ENCODE measurements at places on chromosomes 3 and 15.

DNA sequence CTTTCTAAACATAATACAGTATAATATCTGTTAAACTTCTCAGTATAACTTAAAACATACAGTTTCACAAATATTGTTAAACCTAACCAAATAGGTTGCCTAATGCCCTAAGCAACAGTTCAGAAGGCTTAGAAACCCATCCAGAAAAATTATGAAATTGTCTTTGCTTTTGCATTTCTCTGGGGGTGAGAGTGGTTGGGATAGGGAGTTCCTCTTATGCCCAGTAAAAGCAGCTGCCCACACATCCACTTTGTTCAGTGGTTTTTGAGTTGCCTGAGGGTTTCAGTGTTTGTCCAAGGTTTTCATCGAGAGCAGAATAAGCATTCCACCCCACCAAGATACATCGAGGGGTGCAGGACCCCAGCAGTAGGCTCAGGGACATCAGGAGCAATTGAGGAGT is 179.4 kb downstream of the CDIN1 start:
- H3K4me1 ChIP-seq, result no peaks in the 10 kb centered on the region
- H3K27me3 ChIP-seq, result no peaks in the 10 kb centered on the region
- no peak for DNase-seq
- no peak overlapping the region for H3K27ac ChIP-seq

DNA sequence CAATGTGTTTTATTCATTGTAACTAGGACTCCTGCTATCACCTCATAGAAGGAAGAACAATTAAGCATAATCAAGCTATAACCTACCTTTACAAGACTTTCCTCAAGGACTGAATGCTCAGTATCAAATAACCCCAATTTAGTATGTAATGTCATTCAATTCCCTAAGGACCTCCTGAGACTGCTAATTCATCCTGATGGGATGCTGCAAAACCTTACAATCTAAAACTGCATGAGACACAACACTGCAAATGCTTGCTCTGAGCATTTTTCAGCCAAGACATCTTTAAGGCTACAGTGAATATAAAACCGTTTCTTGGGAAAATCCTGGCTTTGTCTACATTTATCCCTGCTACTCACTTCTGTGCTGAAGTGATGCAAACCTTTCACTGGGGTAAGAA is 69.9 kb downstream of the RYK start:
- no peak overlapping the region for H3K4me3 ChIP-seq
- H3K27ac ChIP-seq, result no peak overlapping the region
- H3K27me3 ChIP-seq, result no peaks in the 10 kb centered on the region
- no peaks in the 10 kb centered on the region for H3K4me1 ChIP-seq
- peaks cover 16% of the 10 kb centered on the region for H3K36me3 ChIP-seq
- no peak for DNase-seq

DNA sequence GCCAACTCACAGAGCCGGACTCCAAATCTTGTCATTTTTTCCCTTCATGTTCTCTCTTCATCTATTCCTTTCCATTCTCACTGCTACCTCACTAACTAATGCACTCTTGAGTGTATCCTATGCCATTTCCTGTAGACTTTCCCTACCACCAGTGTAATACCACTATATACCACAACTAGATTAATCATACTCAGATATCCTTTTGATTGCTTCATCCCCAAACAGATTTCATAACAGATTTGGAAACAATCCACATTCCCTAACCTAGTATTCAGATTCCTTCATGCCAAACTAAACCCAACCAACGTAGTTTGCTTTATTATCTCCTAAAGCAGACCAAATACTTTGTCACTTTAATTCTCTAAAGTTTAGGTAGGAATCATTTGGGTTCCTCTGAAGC is 2.6 kb upstream of the PLOD2 start:
- H3K4me1 ChIP-seq, result no peaks in the 10 kb centered on the region
- H3K4me3 ChIP-seq, result no peak overlapping the region
- no peaks in the 10 kb centered on the region for H3K36me3 ChIP-seq
- H3K27ac ChIP-seq, result no peak overlapping the region

GRCh38 chr3:125528920-125529319 is 8.9 kb upstream of the SNX4 start:
- H3K27me3 ChIP-seq, result no peaks in the 10 kb centered on the region
- H3K27ac ChIP-seq, result no peak overlapping the region
- no peak overlapping the region for H3K4me3 ChIP-seq
- H3K36me3 ChIP-seq, result peaks cover 14% of the 10 kb centered on the region
- no peak for DNase-seq
- H3K4me1 ChIP-seq, result no peaks in the 10 kb centered on the region

DNA sequence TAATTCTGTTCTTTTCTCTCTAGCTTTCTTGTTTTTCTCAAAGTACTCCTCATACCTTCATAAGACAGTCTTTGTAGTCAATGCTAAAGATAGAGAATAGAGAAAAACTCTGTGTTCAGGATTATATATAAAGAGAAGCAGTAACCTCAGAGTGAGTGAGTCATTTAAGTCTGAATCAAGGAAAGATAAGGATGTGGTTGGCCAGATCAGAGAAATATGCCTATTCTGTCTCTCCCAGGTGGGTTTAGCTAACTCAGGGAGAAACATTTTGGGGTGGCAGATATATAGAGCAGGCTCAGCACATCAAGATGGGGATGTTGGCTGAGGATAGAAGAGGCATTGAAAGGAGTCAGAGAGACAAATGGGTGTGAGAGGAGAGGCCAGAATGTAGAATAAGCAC is 31.4 kb downstream of the GTF2E1 start:
- H3K27me3 ChIP-seq, result no peaks in the 10 kb centered on the region
- H3K4me1 ChIP-seq, result peaks cover 11% of the 10 kb centered on the region
- H3K27ac ChIP-seq, result no peak overlapping the region
- H3K36me3 ChIP-seq, result no peaks in the 10 kb centered on the region
- H3K4me3 ChIP-seq, result no peak overlapping the region
- no peak for DNase-seq

DNA sequence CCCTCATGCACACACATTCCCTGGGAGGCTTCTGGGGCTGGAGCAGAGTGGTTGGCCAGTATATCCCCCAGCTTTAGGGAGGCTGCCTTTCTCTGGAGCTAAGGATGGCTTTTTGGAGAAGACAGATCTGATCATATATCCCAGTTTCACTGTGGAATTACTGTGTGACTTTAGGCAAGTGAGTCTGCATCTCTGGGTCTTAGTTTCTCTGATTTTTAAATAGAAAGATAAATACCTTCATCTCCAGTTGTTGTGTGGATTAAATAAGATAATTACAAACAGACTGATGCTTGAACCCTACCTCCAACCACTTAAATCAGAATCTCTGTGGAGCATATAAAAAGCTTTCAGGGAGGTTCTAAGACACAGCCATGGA is 11.1 kb upstream of the WNT7A start:
- no peak for DNase-seq
- no peaks in the 10 kb centered on the region for H3K27me3 ChIP-seq
- peaks cover 20% of the 10 kb centered on the region for H3K4me1 ChIP-seq
- H3K36me3 ChIP-seq, result peaks cover 4% of the 10 kb centered on the region
- H3K4me3 ChIP-seq, result peak overlapping the region; percentile 58
- peak overlapping the region; percentile 70 for H3K27ac ChIP-seq

DNA sequence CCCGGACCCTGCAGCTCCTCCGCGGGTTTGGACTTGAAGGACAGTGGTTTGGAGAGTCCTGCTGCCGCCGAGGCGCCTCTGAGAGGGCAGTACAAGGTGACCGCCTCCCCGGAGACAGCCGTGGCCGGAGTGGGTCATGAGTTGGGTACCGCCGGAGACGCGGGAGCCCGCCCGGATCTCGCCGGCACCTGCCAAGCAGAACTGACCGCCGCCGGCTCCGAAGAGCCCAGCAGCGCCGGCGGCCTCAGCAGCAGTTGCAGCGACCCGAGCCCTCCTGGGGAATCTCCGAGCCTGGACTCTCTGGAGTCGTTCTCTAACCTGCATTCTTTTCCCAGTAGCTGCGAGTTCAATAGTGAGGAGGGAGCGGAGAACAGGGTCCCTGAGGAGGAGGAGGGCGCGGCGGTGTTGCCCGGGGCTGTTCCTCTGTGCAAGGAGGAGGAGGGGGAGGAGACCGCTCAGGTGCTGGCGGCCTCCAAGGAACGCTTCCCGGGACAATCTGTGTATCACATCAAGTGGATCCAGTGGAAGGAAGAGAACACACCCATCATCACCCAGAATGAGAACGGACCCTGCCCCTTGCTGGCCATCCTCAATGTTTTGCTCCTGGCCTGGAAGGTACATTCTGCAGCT is 634 bp downstream of the MINDY2 start:
- H3K4me1 ChIP-seq, result no peaks in the 10 kb centered on the region
- H3K36me3 ChIP-seq, result peaks cover 9% of the 10 kb centered on the region
- no peak overlapping the region for H3K4me3 ChIP-seq
- peak overlapping the region; percentile 86 for H3K27ac ChIP-seq
- no peak for DNase-seq

- H3K27ac ChIP-seq, result no peak overlapping the region
- no peak overlapping the region for H3K4me3 ChIP-seq
- peaks cover 1% of the 10 kb centered on the region for H3K36me3 ChIP-seq
- no peaks in the 10 kb centered on the region for H3K4me1 ChIP-seq
- DNase-seq, result no peak
These were observed 120.9 kb downstream of the NEDD4 start for GRCh38 chr15:55872471-55872870.

GRCh38 chr3:159186581-159186980 is 384.7 kb downstream of the MFSD1 start:
- no peak overlapping the region for H3K27ac ChIP-seq
- DNase-seq, result no peak
- no peaks in the 10 kb centered on the region for H3K36me3 ChIP-seq
- no peaks in the 10 kb centered on the region for H3K27me3 ChIP-seq
- no peak overlapping the region for H3K4me3 ChIP-seq

DNA sequence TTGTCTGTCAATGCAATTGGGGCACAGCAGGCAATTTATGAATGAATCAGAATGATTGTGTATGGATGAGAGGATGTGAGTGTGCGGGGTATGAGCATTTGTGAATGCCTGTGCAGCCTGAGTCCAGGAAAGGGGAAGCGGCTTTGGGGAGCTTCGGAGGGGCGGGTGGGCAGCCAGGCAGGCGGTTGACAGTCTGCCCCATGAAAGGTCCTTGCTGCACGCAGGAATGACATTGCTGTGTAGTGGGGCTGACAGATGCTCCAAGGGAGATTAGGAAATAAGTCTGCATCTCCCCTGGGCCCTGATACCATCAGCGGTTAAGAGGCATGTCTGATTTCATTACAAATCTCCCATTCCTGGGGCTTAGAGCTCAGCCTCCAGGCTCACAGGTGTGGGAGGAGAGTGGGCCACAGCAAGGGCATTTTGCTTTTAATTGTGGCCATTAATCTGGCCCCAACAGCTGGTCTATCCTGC is 26.4 kb upstream of the TSPAN3 start:
- peaks cover 1% of the 10 kb centered on the region for H3K36me3 ChIP-seq
- H3K27me3 ChIP-seq, result no peaks in the 10 kb centered on the region
- no peak overlapping the region for H3K27ac ChIP-seq

GRCh38 chr15:78537266-78537905 is 2.9 kb upstream of the PSMA4 start:
- no peak for DNase-seq
- H3K27ac ChIP-seq, result peak overlapping the region; percentile 54
- H3K27me3 ChIP-seq, result no peaks in the 10 kb centered on the region
- peaks cover 25% of the 10 kb centered on the region for H3K36me3 ChIP-seq
- H3K4me1 ChIP-seq, result peaks cover 20% of the 10 kb centered on the region

DNA sequence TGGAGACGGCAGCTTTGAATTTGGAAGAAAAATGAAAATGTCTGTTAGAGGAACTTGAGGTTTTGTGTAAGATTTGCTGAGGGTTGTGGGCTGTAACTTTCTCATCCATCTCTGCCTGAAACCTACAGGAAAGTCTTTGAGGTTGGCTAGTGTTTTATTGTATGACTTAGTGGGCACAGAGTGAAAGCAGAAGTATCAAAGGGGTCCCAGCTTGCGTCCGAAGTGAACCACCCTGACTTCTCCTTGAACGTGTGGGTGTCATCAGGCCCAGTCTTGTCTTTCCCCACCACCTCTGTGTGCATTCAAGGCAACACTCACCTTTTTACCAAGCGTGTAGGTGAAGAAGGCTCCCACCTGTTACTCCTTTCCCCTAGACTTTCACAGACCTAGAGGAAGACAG is 682.1 kb upstream of the CFAP20DC start:
- no peaks in the 10 kb centered on the region for H3K36me3 ChIP-seq
- DNase-seq, result no peak
- H3K4me1 ChIP-seq, result no peaks in the 10 kb centered on the region
- no peak overlapping the region for H3K27ac ChIP-seq

DNA sequence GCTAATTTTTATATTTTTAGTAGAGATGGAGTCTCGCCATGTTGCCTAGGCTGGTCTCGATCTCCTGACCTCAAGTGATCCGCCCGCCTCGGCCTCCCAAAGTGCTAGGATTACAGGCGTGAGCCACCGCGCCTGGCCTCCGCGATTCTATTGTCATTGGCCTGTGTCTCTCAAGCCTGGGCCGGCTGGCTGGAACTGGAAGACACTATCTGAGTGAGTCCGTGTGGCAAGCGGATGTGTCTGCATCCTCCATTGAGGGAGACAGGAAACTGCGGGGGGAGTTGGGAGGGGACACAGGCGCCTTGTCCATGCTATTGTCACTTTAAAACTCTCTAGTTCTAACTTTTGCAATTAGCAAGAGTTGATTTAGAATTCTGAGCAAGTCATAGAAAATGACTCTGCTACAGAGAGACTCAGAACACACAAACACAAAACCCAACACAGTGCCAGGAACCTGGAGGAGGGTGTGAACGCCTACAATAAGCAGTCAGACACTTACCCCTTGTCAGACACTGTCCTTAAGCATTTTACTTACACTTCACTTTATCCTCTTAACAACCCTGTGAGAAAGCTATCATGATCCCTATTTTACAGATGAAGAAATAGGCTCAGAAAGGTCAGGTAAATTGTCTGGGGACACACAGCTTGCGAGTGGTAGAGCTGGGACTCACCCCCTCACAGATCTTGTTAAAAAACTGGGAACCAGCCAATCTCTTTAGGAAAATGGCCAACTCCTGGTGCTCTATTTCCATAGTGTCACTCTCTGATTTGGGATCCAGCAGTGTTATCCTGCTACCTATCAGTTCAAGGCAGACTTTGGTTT is 38.7 kb downstream of the ANP32A start:
- peaks cover 43% of the 10 kb centered on the region for H3K36me3 ChIP-seq
- H3K4me3 ChIP-seq, result no peak overlapping the region
- H3K4me1 ChIP-seq, result peaks cover 17% of the 10 kb centered on the region
- no peak for DNase-seq

DNA sequence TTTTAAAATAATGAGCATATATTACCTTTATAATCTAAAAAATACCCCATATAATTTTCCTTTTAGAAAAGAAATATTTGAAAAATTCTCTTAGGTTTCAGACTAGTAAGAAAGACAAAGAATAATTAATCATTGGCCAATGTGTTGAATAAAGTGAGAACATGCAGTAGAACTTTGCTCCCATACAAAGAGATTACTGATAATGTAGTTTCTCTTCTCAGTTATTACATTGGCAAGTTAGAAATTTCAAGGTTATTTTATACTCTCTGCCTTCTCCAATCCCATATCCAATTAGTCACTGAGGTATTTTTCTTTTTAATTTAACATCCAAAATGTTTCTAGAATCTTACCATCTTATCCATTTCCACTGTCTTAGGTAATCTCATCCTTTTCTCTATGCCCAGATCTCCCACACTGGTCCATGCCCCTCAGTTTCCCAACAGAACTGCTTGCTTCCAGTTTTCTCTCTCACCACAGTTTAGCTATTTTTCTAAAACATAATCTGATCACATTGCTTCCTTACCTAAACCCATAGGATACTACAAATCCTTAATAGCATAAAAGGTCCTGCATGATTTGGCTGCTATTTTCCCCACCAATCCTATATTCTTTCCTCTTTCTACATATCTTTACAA is 10.8 kb downstream of the XRN1 start:
- peaks cover 52% of the 10 kb centered on the region for H3K4me1 ChIP-seq
- H3K36me3 ChIP-seq, result peaks cover 24% of the 10 kb centered on the region
- H3K27ac ChIP-seq, result peak overlapping the region; percentile 47
- H3K27me3 ChIP-seq, result no peaks in the 10 kb centered on the region
- no peak for DNase-seq

GRCh38 chr3:49484471-49484870 is 14.4 kb downstream of the DAG1 start:
- H3K27me3 ChIP-seq, result no peaks in the 10 kb centered on the region
- peaks cover 20% of the 10 kb centered on the region for H3K36me3 ChIP-seq
- H3K4me3 ChIP-seq, result no peak overlapping the region
- H3K27ac ChIP-seq, result no peak overlapping the region
- DNase-seq, result no peak
